CD4-positive, alpha-beta T cell treated with Interferon alpha-2 for 1 hour (primary cell): ENCODE measurements at places on chromosomes 7 and 10.

- DNase-seq: no peak
These were observed 274.4 kb downstream of the THSD7A start for GRCh38 chr7:11557627-11558026.

DNA sequence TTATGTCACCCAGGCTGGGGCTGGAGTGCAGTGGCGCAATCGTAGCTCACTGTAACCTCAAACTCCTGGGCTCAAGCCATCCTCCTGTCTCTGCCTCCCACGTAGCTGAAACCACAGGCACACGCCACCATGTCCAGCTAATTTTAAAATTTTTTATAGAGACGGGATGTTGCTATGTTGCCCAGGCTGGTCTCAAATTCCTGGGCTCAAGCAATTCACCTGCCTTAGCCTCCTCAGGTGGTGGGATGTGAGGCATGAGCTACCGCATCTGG lies 123.2 kb upstream of the PARD3 start:
- DNase-seq: no peak

DNA sequence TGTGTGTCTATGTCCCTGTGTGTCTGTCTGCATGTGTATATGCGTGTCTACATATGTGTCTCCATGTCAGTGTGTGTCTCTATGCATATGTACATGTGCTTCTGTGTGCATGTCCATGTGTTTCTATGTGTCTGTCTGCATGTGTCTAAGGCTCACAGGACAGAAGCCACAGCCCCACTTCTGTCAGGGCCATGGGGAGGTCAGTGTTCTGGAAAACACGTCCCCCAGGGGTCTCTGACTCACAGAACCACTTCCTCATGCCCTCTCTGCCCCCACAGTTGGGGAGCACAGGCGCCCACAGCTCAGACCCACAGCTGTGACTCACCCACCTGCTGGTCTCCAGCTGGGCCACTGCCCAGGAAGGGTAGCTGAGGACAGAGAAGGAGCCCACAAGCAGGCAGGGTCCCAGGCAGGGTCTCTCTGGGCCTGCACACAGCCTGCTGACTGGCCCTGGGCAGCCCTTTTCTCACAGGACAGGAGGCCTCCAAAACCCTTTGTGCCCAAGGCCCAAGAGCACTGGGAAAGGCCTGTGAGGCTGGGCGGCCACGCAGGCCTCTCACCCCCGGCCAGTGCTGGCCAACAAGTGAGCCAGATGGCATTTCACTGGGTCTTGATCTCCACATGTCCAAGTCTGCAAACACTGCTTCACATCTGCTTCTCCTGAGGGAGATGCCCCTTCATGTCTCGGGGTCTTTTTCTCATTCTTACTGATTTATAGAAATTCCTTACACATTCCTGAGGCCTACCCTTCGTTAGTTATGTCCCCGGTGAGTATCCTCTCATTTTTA lies 102.9 kb upstream of the FAM20C start:
- DNase-seq: peak; percentile 31

- no peak for DNase-seq
These were observed 18.3 kb upstream of the LRGUK start for GRCh38 chr7:134108802-134109201.

- DNase-seq: no peak
These were observed 22.3 kb upstream of the PCBD1 start for GRCh38 chr10:70910486-70911341.

- DNase-seq: no peak
These were observed 85.7 kb upstream of the INHBA start for GRCh38 chr7:41788556-41788955.

GRCh38 chr7:114102996-114103395 lies 184.2 kb upstream of the PPP1R3A start:
- DNase-seq: no peak

- no peak for DNase-seq
These were observed 55.9 kb upstream of the NFE2L3 start for GRCh38 chr7:26096136-26096535.

GRCh38 chr10:120457431-120458172 lies 575 bp downstream of the PLPP4 start:
- DNase-seq: no peak

GRCh38 chr10:48241332-48241731 lies 33.2 kb downstream of the FRMPD2 start:
- DNase-seq: no peak

DNA sequence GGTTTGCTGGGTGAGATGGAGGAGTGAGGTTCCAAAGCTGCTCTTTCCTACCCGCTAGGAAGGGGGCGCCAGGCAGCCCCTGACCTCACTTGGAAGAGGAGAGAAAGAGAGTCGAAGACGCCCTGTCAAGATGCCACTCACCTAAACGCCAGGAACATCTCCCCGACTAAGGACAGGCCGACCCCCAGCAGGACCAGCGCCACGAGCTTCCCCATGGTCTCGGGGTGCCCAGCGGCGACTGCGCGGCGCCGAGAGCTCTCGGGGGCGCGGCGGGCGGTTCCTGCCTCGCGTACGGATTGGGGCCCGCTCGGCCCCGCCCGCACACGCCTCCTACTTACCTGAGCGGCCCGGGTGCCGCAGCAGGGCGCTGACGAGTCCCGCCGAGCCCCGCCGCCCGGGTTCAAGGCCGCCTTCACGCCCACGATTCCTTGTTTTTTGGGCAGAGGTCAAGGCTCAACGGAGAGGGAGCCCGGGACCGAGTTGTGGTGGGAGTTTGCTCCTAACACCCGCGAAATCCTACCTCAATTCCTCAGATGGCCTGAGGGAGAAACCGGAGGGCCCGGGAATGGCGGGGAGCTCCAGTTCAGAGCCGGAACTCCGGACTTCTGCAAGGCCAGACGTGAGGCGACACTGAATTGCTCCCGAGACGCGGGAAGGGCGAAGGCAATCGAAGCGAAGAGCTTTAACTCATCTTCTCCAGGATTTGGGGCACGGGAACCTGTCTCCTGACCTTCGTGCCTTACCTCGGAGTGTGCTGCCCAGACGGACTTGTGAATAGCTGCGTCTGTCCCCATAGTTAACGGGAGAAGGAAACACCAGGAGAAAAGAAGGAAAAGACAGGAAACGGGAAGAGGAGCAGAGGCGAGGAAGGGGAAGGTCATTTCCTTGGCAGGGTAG lies at the start of gene PON3:
TSS of gene PON3 (minus strand) at position 240 of the 897 bp plus-strand sequence. CDS start at position 215, 25 bp downstream.
- DNase-seq: peak; percentile 11

DNA sequence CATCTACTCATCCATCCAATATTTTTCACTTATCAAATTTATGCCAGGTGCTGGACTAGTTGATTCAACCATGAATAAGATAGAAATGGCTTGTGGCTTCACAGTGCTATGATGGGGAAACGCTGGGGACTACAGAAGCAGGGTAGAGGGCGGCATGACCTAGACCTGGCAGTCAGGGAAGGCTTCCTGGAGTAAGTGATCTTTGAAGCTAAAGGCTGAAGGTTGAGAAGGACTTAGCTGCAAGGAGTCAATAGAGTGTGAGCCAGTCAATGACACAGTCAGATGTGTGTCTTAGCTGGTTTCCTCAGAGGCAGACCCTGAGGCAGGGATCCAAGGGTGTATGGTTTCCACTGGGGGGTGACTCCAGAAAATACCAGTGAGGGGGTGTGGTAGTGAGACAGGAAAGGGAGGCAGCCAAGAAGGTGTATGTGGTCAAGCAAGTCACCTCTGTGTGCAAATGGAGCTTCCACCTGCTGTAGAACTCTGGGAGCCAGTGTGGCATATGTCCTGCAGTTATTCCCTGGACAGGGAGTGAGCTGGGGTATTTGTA lies 10.3 kb downstream of the PRF1 start:
- no peak for DNase-seq

DNA sequence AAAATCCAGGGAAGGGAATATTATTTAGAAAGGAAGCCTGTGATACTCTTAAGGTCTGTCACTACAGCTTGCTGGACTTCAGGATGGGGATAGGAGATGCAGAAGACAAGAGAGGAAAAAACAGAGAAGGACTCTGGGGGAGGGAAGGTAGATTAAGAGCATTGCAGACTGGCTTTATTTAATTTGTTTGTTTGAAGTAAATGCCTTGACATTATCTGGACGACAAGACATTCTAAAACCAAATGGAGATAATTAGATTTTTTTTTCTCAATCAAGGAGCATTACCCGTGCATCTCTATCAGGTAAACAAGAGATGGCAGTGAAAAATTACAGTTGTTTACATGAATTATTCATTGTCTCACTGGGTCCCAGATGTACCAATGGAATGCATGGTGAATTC lies 24.3 kb downstream of the ACTA2 start:
- no peak for DNase-seq

- DNase-seq: no peak
These were observed 19.6 kb downstream of the MINPP1 start for GRCh38 chr10:87524296-87524695.

GRCh38 chr7:28706584-28706983 lies 251.5 kb downstream of the TRIL start:
- DNase-seq: no peak

GRCh38 chr10:17923728-17924127 lies 28.0 kb upstream of the SLC39A12 start:
- DNase-seq: no peak

DNA sequence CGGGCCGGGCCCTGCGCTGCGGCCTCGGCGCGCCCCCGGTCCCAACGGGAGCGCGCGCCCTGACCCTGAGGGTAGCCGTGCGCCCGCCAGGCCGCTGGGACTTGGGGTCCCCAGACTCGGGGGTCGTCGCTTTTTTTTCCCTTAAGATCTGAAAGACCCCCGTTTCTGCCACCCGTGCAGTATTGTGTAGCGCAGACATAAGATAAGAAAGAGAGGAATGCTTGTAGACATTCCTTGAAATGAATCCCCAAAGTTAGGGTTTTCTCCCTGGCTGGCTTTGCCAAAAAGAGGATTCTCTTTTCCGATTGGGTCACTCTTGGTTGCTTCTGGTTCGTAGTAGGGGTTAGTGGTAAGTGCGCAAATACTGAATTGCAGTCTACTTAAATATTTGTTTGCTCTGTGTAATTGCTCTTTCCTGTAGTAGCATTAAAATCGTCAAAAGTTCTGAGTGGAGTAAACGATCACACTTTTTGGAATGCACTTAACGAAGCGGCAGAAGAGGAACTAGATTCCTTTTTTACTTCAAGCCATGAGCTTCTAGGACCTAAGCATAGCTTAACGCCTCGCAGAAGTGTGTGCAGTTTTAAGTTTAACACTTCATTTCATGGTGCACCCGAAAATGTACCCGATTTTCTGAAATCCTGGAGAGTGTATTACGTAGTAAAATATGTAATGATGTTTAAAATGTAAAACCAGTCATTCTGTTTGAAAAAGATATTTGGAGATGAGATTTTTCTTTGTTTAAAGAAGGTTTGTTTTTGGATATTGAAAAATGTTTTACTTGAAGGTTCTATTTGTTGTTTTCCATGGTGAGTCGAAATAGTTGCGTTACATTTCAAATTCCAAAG lies 1.3 kb downstream of the CUL1 start:
- DNase-seq: no peak

GRCh38 chr10:103481974-103482531 lies 3.0 kb upstream of the CALHM3 start:
- peak; percentile 46 for DNase-seq

DNA sequence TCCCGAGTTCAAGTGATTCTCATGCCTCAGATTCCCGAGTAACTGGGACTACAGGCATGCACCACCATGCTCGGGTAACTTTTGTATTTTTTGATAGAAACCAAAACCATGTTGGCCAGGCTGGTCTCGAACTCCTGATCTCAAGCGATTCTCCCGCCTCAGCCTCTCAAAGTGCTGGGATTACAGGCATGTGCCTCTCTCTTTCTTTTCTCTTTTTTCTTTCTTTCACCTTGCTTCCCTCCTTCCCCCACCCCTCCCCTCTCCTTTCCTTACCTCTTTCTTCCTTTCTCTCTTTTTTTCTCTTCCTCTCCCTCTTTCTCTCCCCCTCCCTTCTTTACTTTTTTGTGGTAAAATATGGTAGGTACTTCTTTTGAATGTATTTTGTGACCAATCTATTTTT lies 62.2 kb downstream of the ANKRD61 start:
- no peak for DNase-seq

- DNase-seq: no peak
These were observed 425.3 kb downstream of the PARD3 start for GRCh38 chr10:34389801-34390200.

DNA sequence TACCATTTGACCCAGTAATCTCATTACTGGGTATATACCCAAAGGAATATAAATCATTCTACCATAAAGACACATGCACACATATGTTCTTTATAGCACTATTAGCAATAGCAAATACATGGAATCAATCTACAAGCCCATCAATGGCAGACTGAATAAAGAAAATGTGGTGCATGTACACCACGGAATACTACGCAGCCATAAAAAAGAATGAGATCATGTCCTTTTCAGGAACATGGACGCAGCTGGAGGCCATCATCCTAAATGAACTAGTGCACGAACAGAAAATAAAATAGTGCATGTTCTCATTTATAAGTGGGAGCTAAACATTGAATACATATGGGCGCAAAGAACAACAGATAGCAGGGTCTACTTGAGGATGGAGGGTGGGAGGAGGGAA lies 26.6 kb downstream of the NRP1 start:
- no peak for DNase-seq

- no peak for DNase-seq
These were observed 86.7 kb downstream of the MICU1 start for GRCh38 chr10:72539137-72539536.

DNA sequence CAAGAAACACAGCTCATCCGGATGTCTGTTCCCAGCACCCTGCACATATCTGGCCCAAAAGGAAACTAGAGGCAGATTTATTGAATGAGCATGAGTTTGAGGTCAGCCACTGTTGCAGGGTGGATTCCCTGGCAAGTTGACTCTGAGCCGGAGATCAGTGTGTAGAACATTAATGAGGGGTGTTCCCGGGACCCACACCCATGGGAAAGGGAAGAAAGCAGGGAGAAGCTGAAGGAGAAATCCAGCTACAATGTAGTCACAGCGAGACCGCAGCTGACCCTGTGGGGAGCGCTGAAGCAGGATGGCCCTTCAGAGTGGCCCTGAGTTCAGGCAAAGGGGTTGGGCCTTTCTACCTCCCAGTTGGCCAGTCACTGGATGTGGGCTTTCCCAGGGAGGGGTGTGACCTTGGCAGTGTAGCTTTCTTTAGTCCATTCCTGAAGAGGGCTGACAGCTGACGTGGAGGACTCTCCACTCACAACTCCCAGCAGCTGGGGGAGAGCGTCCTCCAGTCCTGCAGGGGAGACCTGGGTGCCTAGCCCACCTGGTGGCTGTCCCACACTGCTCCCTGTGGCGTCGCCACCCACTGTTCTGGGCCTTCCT lies 324.2 kb upstream of the ZMIZ1 start:
- DNase-seq: no peak

DNA sequence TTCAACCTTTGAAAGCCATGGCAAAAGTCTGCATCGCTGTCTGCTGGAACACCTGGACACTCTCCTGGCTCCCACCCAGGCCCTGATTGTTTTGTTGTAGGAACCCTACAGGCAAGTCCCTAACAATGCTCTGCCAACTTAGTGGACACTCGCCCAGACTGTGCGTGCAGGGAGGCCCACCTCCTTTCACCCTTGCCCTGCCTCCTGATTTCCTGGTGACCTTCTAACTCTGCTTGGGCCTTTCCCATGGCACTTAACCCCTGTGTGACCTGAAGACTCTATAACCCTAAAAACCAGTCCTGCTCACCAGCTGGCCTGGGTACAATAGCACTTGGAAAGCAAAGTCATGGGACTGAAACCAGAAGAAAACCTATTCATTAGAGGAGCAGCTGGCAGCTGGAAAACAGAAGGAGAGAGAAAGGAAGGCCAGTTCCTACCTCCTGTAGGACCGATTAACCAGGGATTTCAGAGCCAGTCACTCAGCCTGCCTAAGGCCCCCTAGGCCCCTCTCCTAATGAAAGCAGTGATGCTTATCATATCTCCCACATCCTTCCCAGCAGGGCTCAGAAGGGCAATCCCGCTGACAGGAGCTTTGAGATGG lies 82.7 kb upstream of the KMT2E start:
- DNase-seq: no peak

GRCh38 chr7:90180011-90180585 lies 25.8 kb downstream of the STEAP1 start:
- no peak for DNase-seq
